Stimulated activated naive B cell treated with anti-CD40 and anti-IgM and Interleukin-4, amounts not matched to agents 10 μg/mL and 1 μg/mL and 100 μg/mL, for 72 hours (primary cell): ENCODE measurements at places on chromosomes 2 and 18.

GRCh38 chr2:83115155-83115554 is 1343.9 kb downstream of the SUCLG1 start:
- DNase-seq, result no peak

DNA sequence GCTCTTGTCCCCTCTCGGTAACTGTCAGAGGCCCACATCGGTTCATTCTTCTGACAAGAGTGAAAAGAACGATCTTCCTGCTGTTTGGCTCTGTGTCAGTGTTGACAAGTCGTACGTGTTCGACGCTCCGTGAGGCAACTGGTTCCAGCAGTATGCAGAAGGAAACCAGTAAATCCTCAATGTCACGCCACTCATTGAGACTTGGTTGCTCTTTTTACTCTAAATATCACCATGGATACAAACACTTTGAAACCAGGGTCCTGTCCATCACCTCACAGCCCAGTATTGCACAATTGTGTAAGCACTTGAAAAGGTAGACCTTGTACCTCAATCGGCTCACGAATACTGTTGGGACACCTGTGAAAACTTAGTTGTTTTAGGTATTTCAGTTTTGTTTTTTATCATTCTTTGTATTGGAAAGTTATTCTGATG is 136.4 kb downstream of the ZNF407 start:
- no peak for DNase-seq

GRCh38 chr2:44545005-44545404 is 183.3 kb downstream of the CAMKMT start:
- DNase-seq, result no peak

DNA sequence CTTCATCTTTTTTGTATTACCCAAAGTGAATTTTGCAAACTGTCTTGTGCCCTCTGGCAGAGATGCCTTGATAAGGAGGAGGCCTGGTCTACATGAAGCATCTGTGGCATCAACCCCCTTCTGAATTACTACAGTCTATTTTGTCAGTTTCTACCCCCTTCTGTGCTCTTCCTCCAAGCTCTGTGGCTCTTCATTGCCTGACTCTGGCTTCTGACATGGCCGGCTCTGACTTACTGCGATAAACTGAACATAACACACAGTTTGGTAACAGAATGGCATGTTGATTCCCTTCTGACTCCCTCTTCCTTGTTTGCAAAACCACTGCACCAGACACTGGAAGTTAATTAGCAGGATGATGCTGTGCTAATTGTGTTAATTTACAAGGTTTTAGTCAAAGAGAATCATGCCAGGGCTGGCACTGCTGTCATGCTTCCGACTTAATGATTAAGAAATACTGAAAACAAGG is 122.5 kb downstream of the FIGN start:
- no peak for DNase-seq

GRCh38 chr2:181798022-181798421 is 93.5 kb upstream of the ITPRID2 start:
- no peak for DNase-seq

GRCh38 chr18:56028514-56028913 is 440.5 kb upstream of the TCF4 start:
- DNase-seq, result no peak

GRCh38 chr2:168256448-168256847 is 9.1 kb upstream of the STK39 start:
- no peak for DNase-seq

DNA sequence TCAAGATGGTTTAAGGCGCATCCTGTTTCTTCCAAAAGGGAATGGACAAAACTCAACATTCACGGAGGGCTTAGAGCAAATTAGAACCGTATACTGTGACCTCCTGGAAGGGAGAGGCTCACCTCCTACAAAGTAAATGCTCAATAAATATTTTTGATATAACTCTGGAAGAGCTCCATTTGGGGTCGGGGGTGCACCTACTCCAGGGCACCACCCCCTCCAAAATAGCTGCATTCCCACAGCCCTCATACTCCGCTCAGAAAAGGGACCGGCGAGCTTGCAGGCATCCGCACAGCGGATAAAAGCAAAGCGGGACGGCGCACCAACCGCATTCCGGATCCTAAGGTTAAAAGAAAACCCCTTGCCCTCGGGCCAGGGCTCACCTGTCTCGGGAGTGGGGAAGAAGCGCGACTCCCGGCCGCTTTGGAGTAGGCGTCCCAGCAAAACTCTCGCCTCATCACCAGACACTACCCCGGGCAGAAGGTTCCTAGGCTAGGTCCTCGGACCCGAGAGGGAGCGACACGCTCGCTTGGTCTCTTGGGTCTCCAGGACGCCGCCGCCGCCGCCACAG is 378 bp downstream of the WDPCP start:
- no peak for DNase-seq

GRCh38 chr18:73119574-73119973 is 251.8 kb upstream of the NETO1 start:
- DNase-seq, result no peak

DNA sequence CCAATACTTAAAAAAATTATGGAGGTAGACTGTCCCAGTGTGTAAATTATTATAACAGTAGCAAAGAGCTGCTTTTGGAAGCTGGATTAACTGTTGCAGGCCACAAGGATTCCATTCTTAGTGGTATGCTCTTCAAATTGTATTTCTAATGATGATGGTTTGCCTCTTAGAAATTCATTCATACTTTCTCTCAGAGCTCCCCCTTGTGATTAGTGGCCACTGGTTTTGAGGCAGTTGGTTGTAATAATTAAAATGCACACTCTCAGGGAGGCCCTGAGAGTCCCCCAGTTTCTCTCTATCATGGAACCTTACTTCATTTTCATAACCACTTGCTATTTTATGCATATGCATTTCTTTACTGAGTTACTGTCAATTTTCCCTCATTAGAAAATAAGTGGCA is 122.5 kb downstream of the PLA2R1 start:
- DNase-seq, result no peak

GRCh38 chr2:147368306-147368705 is 476.5 kb upstream of the ACVR2A start:
- DNase-seq, result no peak

- no peak for DNase-seq
Measured at GRCh38 chr2:127588241-127588640, 52.8 kb downstream of the MYO7B start.
